ENCODE measurements at places on chromosomes 12 and 14.

- no peak for DNase-seq
Measured at GRCh38 chr14:92259613-92260357, 63.2 kb upstream of the SLC24A4 start.

DNA sequence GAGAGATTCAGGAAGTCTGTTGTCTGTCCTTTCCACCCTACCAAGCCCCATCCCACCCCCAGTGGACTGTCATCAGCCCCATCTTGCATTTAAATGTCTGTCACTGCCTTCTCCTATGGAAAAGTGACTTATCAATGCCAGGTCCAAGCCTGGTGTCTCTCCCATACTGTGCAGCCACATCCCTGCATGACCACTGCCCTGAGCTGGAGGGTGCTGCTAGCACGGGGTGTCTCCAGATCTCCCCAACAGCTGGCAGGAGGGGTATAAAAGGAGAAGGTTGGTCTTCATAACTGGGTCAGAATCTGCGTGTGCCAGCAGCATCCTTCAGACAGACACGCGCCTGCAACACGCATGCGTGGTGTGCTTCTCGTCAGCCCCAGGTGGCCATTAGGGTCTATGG lies 154.4 kb upstream of the HIF1A start:
- no peak for DNase-seq

GRCh38 chr12:75747572-75748021 lies 236.2 kb upstream of the KRR1 start:
- DNase-seq, result no peak

GRCh38 chr14:94163796-94164195 lies 10.3 kb upstream of the PPP4R4 start:
- no peak for DNase-seq

DNA sequence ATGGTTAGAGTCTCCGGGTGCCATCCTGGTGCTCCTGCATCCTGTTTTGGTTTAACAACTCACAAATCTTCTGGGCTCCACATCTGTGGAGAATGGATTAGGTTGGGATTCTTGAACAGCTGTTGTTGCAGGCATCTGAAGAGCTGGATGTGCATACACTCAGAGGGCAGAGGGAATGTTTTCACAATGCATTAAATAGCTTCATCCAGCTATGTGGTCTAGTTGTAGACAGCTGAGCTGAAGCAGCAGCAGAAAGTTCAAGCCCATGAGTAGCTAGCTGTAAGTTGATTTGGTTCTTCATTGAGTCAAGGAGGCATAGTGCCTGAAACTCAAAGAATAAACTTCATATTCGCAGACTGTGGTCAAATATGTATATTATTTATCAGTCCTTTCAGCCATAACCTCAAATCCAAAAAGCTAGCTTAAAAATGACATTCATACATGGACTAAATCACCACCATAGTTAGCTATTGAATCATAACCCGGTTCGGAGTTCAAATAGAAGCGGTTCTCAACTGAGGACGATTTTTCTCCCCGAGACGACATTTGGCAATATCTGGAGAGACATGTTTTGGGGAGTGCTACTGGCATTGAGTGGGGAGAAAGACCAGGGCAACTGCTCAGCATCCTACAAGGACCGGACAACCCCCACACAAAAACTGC lies 858 bp upstream of the ANKRD13A start:
- DNase-seq, result no peak

DNA sequence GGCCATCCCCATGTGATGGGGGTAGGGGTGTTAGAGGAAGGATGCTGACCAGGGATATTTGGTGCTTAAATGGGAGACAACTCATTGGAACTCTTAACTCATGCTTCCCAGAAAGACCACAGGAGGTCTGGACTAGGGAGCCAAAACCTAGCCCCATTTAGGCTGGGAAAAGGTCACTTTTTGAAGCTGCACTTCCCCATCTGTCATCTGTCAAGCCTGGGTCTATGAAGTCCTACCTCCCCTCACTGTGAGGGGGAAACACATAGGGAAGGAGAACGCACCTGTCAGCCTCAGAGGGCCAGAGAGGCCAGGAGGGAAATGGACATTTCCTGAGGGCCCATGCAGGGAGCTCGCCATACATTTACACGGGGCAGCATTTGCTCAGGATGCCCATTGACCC lies 321.0 kb downstream of the BCL11B start:
- DNase-seq, result no peak

DNA sequence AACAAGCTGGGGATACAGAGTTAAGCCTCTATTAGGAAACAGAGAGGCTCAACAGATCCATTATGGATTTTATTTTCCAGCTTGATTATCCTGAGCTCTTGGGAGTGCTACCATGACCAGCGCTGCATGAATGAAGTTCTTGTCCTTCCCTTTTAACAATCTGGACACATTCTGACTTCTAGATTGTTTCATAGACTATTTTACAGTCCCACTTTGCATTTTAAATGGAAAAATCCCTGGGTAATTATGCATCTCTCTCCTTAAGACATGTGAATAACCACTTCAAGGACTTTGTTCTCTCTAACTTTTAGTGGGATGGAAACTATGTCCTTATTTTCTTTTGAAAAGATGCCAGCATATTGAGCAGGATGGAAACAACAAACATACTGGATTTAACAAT lies 2.0 kb downstream of the CCDC198 start:
- DNase-seq, result no peak

DNA sequence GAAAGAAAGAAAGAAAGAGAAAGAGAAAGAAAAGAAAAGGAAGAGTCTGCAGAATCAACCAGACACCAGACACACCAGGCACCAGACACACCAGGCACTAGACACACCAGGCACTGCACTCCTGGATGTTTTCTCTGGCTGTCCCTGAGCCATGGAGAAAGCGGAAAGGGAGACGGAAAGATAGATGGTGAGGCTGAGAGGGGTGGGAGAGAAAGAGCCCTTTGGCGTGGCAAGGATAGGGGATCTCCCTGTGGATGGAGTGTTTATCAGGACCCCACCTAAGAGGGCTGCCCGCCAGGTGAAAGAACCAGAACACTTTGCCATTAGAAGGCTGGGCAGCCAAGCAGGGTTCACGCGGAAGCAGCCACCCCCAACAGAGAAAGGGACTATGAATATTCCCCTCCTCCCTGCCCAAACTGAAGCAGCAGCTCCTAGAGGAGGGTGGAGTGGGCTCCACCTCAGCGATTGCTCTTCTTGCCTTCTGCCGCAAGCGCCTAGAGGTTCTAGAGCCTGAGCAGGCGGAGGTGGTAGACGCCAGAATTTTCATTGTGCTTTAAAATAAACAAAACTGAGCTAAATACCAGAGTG lies 13.4 kb downstream of the ST8SIA1 start:
- no peak for DNase-seq

DNA sequence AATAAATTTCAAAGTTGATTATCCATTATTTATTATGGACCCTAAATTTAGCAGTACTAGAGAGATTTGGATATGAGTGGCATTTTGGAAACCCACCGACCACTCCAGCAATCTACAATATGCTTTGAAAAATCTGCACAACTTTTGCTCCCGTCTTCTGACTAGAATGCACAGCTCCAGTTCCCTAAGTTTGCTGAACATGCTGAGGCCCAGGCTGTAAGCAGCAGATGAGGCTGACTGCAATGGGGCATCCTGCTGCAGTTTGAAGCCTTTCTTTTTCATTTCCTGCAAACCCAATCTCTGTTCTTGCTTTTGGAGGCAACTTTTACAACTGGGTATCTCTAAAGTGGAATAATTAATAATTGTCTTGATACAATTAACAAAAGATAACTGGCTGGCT lies 405.8 kb downstream of the ATP23 start:
- DNase-seq, result no peak

- DNase-seq, result no peak
Measured at GRCh38 chr14:35471803-35472202, 62.2 kb upstream of the INSM2 start.

- DNase-seq, result no peak
Measured at GRCh38 chr12:47930634-47931033, 25.8 kb upstream of the VDR start.

DNA sequence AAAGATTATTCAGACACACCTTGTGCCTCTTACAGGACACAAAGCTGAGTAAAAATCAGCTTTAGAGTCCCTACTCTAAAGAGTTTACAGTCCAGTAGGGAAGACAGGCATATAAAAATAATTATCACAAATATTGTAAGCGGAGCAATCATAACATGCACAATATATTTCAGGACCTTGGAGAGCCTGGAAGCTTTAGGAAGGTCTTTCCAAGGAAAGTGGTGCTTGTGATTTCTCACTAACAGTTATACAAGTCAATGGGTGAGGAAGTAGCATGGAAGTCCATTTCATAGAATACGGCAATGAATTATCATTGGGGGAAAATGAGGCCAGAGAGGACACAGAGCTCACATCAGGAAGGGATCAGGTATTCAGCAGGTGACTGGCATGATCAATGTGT lies 268.3 kb downstream of the C12orf50 start:
- no peak for DNase-seq

DNA sequence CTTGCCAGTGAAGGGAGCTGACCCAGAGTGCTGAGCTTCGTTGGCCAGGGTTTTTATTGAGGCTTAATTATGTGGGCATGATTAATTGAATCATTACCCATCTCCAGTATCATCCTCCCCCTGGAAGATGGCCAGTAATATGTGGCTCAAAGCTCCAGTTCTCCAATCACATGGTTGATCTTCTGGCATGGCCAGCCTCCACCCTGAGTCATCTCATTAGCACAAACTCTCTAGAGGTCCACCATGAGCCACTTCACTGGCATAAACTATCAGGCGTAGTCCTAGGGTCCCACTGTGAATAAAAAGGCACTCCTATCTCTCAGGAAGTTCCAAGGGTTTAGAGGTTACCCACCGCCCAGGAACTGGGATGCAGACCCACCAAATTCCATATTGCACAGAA lies 135.0 kb downstream of the ANO6 start:
- no peak for DNase-seq

Data from activated CD8-positive, alpha-beta memory T cell treated with anti-CD3 and anti-CD28 coated beads for 1 hour (primary cell).